Iris pigment epithelial cell (primary cell): ENCODE measurements at places on chromosomes 13 and 19.
A peak's percentile ranks its signal among the peaks of the same experiment; 100 is the strongest.

GRCh38 chr19:1058112-1058511, 8.9 kb upstream of the ARHGAP45 start:
- no peak for DNase-seq

DNA sequence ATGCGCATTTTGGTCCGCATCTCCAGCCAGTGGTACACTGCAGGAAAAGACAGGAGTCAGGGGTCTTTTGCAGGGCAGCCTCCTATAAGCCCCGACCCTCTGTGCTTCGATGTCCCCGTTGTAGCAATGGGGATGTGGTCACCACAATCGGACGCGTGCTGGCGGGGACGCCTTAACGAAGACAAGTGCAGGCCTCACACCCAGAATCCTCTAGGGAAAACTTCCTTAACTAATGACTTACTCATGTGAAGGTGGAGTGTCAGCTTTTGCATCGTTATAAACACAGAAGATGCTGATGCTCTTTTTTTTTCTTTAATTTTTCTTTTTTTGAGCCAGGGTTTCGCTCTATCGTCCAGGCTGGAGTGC, 22.1 kb downstream of the VASP start:
- DNase-seq = no peak

DNA sequence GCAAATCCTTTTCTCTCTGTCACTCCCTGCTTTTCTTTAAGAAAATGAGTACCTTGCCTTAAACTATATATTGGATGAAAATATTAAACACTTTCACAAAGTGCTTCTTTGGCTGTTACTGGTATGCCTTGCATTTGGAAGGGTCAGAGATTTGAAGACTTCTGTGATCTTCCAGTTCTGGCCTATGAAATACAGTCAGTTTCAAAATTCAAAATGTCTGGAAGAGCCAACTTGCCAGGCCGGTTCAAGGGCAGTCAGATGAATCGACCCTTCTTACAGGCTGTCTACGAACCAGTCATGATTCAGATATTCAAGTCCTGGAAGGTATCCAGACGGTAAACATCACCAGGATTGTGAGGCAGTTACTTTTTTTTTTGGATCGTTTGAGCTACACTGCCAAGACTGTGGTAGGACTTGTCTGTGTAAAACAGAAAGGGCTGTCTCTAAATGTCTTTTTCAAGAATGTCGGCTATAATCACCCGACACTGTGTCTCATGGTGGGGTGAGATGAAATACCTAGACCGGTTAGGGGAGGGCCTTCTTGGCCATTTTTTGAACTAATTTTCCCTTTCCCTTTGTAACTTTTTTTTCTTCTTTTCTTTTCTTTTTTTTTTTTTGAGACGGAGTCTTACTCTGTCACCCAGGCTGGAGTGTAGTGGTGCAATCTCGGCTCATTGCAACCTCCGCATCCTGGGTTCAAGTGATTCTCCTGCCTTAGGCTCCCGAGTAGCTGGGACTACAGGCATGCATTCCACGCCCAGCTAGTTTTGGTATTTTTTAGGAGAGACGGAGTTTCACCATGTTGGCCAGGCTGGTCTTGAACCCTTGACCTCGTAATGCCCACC, 11.2 kb downstream of the ACTN4 start:
- DNase-seq = peak; percentile 100

DNA sequence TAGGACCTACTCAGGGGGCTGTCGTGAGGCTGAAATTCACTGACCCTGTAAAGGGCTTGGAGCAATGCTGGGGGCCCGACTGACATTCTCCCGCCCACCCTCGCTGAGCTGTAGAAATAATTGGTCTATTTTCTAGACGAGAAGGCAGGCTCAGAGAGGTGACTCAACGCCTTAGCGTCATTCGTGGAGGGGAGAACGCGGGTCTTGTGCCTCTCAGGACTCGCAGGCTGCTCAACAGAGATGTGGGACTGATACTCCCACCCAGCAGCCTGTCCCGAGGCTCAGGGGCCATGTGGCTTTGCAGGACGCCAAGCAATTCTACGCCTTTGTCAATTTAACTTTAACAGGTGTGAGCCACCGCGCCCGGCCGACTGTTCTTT, 23.6 kb upstream of the ASPDH start:
- DNase-seq = no peak

DNA sequence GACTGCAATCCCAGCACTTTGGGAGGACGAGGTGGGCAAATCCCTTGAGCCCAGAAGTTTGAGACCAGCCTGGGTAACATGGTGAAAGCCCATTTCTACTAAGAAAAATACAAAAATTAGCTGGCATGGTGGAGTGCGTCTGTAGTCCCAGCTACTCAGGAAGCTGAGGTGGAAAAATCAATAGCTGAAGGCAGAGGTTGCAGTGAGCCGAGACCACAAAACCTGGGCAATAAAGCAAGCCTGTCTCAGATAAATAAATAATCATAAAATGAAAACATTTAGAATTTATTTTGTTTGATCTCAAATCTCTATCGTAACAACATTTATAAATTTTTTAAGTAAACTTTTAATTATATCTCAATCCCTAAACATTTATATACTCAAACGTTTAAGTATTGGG, 36.6 kb downstream of the USP12 start:
- no peak for DNase-seq

DNA sequence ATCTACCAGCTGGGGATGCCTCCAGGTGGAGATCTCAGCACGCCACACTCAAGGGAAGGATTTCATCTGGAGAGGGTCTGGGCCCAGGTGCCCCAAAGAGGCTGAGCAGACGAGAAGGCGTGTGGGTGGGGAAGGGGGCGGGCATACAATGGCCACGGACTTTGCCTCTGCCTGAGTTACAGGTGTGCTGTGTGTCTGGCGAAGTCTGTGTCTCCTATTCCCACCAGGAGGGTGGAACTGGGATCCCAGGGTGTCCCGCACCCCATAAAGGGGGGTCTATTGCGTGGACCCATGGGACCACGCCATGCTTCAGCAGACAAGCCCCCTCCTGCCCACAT, 3.6 kb downstream of the TLE2 start:
- no peak for DNase-seq

- peak; percentile 66 for DNase-seq
Measured at GRCh38 chr13:102198418-102199311, 203.2 kb downstream of the FGF14 start.

- no peak for DNase-seq
Measured at GRCh38 chr13:58950911-58951310, 1212.8 kb downstream of the DIAPH3 start.

DNA sequence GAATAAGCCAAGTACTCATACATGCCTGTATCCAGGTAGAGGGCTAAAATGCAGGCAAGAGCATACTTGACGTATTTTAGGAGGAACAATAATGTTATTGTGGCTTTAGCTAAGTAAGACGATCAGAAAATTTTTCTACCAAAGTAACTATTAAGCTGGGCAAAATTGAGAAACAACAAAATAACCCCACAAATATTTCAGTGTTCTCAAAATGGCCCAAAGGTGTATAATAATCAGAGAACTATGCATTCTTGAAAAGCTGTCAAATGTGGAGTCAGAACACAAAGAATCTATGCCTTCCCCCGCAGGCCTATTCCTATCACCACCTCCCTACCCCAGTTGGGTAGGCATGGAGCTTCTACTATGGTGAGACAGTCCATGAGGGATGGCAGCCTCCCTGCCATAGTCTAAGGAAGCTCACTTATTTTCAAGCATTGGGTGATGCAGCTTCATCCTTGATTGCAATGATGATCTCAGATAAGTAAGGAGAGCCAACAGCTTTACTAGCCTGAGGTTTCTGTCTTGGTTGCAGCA, 1132.5 kb upstream of the SPRY2 start:
- no peak for DNase-seq

DNA sequence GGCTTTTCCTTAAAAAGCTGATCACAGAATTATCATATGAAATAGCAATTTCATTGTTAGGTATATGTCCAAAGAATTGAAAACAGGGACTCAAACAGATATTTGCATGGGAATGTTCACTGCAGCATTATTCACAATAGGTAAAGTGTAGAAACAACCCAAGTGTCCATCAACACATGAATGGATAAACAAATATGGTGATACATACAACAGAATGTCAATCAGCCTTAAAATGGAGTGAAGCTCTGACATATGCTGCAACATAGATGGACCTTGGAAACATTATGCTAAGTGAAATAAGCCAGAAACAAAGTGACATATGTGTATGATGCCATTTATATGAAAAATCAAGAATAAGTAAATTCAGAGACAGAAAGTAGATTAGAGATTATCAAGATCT, 6.1 kb upstream of the CEACAM1 start:
- no peak for DNase-seq

- DNase-seq = no peak
Measured at GRCh38 chr13:45316338-45316737, 24.6 kb downstream of the TPT1 start.

GRCh38 chr13:67161176-67161575, 69.0 kb downstream of the PCDH9 start:
- DNase-seq = no peak

DNA sequence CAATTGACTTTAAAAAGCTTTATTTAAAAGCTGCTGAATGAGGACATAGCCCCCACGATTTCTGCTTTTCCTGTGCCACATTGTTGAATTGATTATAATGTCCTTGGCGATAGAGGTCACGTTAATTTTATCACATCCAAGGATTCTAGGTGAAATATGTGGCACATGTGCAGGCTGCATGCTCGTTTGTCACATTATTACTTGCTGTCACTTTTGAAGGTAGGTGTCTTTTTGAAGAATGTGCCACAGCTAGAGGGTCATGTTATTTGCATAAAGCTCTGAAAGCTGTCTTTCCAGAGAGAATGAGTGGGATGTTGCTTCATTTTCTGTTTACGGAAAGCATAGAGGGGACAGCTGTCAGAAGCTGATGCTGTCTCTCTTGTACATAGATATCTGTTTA, 927.6 kb upstream of the ATXN8OS start:
- no peak for DNase-seq

DNA sequence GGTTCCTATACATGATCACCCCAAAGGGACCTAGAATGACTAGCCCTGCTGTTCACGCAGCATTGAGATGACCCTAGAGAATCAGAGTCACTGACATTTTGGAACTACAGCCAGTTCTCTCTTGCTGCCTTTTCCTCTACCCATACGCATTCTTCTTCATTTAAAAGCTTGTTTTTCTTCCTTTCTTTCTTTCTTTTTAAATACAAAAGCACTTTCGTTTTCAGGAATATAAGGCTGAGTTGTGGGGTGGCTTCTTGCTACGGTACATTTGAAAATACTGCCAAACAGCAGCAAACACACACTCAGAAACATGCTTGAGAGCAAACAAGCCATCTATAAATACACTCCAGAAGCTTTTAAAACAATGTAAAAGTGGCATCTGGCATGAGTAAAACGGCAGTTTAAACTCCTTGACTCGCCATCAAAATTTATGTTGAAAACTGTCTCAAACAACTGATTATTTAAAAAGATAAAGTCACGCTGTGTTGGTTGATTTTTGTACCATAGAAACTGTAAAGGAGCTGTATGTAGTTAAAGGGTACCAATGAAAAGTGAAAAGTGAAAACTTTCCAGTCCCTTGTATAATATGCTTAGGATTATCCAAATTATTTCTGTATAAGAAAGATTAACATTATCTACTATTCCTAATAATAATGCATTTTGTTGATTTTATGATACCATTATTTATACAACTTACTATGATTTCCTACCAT, 95.6 kb downstream of the PCDH9 start:
- DNase-seq = peak; percentile 45

DNA sequence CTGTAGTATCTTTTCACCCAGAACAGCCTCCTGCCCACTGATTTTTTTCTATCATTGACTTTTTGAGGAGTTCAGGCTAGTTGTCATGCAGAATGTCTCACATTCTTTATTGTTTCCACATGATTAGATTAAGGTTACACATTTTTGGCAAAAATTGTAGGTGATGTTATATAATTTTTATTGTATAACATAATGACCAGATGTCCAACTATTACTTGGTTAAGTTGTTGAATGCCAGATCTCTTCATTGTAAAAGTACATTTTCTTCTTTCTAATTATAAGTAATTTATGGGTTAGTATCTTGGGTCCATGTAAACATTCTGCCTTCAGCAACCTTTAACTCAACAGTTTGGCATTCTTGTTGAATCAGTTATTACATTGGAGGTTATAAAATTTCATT, 138.4 kb downstream of the POSTN start:
- DNase-seq = no peak

GRCh38 chr19:40089462-40089861, 1.3 kb downstream of the ZNF780A start:
- DNase-seq = peak; percentile 31

DNA sequence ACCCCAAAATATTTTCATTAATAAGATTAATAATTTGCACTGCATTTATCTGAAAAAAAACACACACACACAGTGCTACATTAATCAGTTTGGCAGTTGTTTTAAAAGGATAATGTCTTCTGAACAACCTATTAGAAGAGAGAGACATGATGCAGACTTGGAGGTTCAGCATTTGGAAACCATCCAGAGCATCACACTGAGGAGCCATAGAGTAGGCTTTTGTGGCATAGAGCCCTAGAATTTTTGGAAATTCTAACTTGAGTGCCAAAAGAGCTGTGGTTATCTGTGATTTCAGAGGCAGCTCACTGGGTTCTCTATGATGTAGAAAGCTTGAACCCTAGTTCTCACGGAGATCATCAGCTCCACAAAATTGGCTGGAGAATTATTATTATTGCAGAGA, 90.2 kb downstream of the RFC3 start:
- no peak for DNase-seq

- DNase-seq = no peak
Measured at GRCh38 chr13:111508902-111509509, 188.6 kb downstream of the TEX29 start.

DNA sequence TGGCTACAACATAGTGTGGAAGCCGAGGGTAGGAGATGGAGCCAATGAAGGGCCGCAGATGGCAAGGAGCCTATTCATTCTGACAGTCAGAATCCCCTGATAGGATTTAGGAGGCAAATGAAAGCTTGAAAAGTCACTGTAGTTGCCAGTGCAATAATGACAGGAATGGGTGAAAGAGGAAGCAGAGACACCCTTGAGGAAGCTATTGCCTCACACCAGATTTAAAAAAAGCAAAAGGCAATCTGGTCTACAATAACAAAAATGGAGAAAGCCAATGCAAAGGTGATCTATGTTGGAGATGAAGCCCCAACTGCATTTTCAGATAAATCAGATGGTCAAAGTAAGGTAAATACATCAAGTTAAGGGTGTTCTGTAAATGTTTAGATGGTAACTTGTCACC, 158.5 kb downstream of the TUBA3C start:
- DNase-seq = no peak

DNA sequence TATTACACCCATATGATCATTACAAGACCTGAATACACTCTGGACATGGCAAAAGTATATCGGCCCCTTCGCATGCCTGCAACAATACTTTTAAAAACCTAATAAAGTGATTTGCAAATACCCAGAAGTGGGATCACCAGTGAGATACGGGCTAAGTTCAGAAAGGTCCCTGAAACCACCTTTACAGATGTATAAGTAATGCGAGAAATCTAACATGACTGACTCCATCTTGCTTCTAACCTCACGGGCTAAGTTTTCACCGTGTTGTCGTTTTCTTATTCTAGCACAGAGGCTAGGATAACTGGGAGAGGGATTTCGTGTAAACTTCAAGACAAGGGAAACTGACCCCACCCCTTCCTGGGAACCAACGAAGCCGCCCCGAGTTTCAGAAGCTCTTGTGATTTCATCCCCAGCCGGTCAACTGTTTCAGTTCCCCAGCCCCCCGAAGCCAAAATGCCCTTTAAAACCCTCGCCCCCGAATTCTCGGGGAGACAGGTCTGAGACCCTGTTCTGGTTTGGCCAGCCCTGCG, 703 bp downstream of the NEK3 start:
- peak; percentile 46 for DNase-seq
